ENCODE measurements at places on chromosomes 3 and 15. TPM values are rescaled to one million over a fixed set of nuclear protein-coding genes. Genes with fewer than 3 reads are reported as not detected.

DNA sequence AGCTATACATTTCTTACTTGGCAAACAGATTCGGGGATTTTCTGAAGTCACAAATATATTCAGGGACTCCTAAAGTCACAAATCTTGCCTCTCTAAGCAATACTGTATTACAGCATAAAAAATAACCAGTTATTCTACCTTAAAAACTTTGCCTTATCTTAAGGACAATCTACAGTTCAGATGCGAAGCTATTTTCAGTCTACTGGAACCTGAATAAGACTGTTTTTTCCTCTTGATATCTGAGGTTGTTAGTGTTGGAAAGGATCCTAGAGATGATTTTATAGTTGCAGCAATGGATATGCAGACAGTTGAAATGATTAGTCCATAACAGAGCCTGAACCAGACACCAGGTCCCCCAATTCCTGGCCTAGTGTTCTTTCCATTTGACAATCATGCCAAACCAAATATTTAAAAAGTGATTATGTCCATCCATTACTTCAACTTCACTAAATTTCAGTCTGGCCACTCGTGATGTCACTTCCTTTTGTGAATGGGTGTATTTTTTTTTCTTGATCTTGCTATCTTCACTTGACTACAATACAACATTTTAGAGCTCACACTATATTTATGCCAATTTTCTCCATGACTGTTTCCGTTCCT is 1.8 kb downstream of the HDGFL3 start:
- DNase-seq = no peak

- no peak for DNase-seq
Observed at GRCh38 chr15:40941068-40941527, 12.0 kb downstream of the DLL4 start.

DNA sequence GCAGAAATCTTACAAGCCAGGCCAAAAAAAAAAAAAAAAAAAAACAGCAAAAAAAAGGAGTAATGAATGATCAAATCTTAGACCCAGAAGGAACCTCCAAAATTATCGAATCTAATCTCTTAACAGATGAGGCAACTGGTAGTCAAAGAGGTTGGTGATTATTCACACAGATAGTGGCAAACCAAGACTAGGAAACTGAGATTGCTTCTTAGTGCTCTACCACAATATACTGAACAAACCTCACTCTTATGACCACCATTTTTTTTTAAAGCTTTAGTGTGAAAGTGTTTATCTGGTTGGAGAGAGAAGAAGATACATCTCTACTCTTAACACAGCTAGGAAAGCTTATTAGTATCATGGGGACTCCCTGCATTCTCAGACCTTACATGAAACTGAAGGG is 17.3 kb downstream of the ATOSA start:
- no peak for DNase-seq

DNA sequence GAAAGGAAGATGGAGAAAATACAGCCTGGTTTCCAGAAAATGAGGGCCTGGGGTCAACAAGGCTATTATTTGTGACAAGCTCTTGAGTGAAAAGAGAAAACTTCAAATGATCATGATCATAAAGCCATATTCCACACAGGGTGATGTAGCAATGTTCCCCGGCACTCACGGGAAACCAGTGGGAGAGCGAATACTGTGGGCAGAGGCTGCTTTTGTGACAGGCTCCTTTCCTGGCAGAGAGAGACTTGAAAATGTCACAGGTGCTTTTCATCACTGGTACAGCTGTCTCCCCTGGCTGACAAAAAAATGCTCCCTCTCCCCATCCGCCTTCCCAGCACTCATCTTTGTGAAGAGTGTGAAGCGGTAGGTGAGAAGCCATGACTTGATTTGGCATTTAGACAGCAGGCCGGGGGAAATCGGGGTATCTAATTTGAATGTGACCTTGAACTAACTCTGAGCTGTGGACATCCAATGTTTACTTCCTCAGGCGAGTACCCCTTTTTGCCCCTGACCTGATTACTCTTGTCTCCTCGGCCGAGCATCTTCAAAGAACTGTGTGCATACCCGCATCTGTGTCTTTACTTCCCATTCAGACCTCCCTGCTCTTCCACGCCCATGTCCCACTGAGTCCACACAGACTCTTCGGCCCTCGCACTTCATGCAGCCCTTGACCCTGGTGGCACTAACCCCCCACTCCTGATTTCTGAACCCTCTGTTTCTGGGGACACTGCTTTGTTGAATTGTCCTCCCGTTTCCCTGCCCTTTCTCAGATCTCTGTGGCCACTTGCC is 23.2 kb downstream of the CA12 start:
- no peak for DNase-seq

DNA sequence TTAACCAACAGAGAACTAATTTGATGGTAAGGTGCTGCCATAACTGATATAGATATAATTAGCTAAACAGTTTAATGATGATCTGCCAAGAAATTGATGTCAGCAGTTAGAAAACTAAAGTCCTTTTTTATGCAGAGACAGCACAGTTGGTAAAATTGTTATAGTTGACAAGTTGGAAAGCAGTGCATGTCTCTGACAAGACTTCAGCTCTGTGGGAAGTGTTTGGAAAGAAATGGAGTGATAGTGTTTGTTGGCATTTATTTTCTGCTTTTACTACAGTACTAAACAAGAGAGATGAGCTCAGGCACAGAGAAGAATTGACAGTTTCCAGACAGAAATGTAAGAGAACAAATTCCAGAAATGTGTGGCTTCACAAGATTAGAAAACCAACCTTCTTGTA is 523.5 kb upstream of the BCHE start:
- DNase-seq = no peak

- peak; percentile 95 for DNase-seq
Observed at GRCh38 chr3:170357176-170358041, at the start of gene SKIL. TSS of gene SKIL (plus strand) at chr3:170357715. CDS start at chr3:170360332, 2,617 bp downstream.

- no peak for DNase-seq
Observed at GRCh38 chr3:32428092-32429068, 36.7 kb downstream of the CMTM7 start.

DNA sequence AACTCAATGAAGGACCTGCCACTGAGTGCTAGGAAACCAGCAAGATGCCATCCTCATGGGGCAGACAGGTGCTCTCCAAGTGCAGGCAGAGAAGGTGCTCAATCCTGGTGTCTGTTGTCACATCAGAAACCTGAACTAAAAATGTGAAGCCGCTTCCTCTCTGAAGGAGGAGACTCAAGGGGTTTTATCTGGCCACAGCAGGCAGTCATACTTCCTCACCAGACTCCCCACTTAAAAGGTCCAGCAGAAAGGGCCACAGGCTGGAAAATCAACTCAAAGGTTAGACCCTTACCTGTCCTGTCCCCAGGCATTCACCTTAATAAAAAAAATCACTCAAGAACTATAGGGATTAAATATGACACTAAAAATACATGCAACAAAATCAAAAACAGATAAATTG is 4.8 kb downstream of the CCDC12 start:
- DNase-seq = peak; percentile 32

DNA sequence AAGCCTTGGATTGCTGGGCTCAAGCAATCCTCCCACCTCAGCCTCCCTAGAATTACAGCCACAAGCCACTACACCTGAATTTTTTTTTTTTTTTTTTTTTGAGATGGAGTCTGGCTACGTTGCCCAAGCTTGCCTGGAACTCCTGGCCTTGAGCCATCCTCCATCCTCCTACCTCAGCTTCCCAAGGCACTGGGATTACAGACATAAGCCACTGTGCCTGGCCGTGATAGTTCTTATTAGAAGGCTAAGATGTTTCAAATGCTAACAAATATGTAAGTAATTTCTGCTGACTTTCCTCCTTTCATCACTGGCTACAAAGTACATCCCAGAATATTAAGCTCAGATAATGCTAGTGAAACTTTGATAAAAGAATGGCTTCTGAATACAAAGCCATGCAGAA is 5.7 kb upstream of the SETMAR start:
- DNase-seq = no peak

- peak; percentile 72 for DNase-seq
Observed at GRCh38 chr15:57580866-57581265, 10.8 kb upstream of the MYZAP start.

The CCR8 gene
- not detected for total RNA-seq

GRCh38 chr3:10770981-10771380 is 45.0 kb upstream of the SLC6A11 start:
- DNase-seq = no peak

The SLC25A38 gene
- total RNA-seq = 37.7 TPM

- DNase-seq = no peak
Observed at GRCh38 chr3:16179771-16180736, 5.6 kb downstream of the GALNT15 start.

DNA sequence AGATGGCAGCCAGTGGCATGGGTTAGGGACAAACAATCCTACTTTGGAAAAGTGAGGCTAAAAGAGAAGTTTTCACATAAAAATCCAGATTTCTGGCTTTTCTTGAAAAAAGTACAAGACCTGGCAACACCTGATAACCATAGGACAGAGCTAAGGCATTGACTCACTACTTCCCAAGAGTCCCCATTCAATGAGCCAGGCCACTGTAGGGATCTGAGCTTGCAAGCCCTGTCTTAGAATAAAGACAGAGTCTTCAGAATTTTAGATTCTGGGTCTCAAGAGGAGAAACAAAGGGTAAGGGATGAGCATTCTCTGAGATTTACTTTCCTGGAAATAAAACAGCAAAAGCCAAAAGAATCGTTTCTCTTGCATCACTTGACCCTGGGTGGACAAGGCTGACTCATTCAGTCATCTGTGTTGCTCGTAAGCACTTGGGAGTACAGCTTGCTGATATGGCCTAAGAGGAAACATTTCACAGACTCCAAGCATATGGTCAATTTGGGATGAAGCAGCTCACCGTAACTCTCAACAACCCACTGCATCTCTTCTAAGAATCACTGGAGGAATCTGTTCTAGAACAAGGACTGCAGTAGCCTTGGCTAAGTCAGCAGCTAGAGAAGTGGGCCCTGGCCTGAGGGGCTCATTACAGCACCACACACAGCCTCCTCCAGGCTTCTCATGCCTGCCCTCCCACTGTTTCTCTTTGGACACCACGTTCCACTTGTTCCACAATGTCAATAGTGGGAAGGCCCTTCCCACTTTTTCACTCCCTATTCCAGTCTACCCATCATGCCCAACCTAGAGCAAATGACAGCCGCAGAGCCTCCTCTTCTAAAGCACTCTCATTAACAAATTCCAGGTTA is 86.2 kb downstream of the RFTN1 start:
- DNase-seq = no peak

The PLSCR5 gene
- total RNA-seq = not detected

The SMCO1 gene
- not detected for total RNA-seq

- no peak for DNase-seq
Observed at GRCh38 chr3:169237201-169237600, 426.3 kb downstream of the MECOM start.

DNA sequence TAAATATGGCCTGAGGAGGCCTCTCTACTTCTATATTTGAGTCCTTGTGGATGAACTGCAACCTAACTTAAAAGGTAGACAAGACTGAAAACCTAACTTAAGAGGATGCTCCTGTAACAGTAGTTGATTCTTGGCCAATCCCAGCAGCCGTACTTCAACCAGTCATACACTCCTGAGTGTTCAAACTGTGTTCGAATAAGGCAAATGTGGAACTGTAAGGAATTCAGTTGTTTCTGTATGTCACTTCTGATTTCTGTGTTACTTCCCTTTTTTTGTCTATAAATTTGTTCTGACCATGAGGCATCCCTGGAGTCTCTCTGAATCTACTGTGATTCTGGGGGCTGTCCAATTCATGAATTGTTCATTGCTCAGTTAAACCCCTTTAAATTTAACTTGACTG is 20.5 kb downstream of the GALK2 start:
- DNase-seq = no peak

The C3orf85 gene
- 0.81 TPM for total RNA-seq

DNA sequence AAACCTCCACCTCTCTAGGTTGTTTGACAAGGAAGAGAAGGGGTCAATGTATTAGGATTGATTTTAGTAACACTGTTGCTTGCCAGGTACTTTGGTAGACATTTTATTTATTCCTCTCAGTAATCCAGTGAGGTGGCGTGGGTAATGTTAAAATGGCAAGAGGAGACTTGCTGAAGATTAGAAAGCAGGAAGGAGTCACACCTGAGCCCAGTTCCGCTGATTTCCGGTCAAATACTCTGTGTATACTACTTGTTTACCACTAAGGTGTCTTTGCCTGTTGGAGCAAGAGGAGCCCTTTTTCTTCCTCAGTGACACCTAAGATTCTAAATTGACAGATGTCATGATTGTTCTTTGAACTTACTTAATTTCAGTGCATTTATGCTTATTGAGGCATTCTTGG is 1.7 kb downstream of the OXNAD1 start:
- no peak for DNase-seq

The MAGEL2 gene
- total RNA-seq = not detected

The B3GNT5 gene
- 9.4 TPM for total RNA-seq

- DNase-seq = no peak
Observed at GRCh38 chr15:45802140-45802539, 167.3 kb downstream of the SQOR start.

DNA sequence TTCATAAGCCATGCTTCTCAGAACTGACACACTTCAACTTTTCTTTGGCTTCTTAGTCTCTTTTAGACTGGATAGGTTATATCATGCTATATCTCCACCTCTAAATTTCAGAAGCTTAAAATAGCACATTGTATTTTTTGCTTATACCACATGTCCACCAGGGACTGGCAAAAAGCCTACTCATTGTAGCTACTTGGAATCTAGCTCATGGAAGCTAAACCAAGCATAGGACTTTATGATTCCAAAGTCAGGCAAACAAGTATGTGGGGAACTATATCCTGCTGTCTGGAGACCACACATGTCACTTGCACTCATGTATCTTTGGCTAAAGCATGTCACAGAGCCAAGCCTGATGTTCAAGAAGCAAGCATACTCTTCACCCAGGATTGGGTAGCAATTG is 245.0 kb upstream of the RASGRP1 start:
- DNase-seq = no peak

The STARD5 gene
- 1.0 TPM for total RNA-seq

DNA sequence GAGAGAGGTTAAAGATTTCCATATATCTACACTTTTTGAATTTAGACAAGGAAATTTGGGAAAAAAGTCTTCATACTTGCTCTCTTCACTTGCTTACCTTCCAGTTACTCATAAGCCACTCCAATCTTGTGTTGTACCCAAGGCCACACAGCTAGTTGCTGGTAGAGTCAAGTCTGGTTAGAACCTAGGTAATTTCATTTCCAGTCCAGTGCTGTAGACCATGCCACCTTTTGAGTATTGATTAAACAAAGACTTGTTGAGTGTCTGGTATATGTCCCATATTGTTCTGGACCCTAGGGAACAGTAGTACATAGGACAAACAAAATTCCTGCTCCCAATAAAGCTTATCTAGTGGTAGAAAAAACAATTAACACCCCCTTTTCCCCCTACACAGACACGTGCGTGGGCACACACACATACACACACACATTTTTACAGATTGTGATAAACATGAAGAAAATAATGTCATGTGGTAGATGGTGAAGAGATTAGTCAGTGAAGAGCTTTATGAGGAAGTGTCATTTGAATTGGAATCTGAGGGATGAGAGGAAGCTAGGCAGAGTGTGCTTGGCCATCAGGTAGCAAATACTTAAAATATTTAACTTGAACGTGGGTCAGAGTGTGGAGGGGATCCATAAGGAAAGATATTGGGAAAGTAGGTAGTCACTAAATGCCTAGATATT is 2.1 kb downstream of the CMC1 start:
- DNase-seq = no peak

DNA sequence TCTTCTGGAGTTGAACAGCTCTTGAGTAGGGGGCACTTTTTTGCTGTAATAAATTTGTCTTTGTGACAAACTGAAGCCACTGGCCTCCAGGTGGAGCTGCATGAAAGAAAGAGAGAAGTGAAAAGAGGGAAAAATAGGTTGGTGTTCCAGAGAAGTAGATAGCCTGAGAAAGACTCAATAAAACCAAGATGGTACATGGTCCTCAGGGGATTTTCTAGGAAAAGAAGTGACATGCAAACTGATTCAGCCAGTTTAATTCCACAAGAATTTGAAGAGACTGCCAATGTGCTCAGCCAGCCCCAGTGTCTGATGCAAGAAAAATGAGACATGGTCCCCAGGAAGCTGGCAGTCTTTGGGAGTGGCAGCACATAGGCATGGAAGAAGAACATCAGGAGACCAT is 152.7 kb downstream of the CD47 start:
- DNase-seq = no peak
